ENCODE measurements at places on chromosomes 2 and 18.

DNA sequence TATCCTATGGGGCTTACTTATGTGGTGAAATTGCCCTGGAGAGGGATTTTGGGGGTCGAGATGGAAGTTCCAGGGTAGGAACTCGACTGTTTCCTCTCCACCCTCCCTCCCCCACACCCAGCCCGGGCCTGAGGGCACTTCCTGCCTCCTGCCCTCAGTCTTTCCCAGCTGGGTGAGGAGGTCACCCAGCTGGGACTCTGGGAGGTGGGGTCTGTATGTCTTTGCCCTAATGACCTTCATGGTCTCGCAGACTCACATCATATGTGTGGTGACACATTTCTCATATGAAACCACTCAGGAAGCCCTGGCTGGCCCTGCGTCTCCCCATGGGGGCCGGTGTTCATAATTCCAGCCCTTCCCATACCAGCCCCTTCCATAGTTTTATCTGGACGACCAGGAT lies 12.4 kb downstream of the ATOH8 start:
- DNase-seq, result no peak

DNA sequence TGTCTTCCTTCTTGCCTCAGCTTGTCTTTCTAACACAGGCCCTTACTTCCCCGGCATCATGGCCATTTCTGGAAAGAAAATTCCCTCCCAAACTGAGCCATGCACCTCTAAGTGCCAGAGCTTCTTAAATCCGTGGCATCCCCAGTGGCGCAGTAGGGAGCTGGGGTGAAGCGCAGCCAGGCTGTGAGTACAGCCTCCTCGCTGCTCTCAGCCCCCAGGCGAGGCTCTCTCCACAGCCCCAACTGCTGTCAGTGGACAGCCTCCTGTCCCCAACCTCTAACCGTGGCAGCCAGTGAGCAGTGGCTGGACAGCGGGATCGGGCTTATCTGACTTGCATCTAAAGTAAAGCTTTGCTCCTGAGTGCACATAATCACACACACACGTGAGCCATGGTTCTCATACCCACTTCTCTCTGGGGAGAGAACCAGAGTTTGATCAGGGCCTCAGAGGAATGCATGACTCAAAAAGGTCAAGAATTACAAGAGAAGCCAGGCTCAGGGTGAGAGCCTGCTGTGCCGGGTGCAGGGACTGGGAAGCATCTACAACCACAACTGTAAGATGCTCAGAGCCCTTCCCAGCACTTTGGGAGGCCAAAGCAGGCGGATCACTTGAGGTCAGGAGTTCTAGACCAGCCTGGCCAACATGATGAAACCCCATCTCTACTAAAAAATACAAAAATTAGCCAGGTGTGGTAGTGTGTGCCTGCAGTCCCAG lies 50.7 kb downstream of the SFXN5 start:
- DNase-seq, result no peak

DNA sequence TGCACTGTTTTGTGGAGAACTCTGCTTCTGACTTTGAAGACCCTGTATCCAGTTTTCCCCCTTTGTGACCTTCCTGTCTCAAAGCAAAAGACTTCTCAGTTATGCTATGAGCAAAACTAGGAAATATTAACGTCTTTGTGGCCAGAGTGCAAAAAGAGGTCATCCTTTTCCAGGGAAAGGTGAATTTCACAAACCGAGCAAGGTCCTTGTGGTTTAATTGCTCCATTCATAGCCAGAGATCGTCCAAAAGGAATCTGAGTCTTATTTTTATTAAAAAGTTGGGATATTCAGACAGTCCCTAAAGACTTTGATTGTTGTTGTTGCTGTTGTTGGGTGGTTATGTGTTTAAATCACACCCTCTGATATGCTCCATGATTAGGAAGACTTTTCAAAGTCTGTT lies 77.4 kb downstream of the NAB1 start:
- DNase-seq, result no peak

GRCh38 chr2:177501186-177501585 lies 108.6 kb downstream of the AGPS start:
- DNase-seq, result no peak

GRCh38 chr2:136378712-136379595 lies 261.0 kb upstream of the CXCR4 start:
- DNase-seq, result peak; percentile 58

DNA sequence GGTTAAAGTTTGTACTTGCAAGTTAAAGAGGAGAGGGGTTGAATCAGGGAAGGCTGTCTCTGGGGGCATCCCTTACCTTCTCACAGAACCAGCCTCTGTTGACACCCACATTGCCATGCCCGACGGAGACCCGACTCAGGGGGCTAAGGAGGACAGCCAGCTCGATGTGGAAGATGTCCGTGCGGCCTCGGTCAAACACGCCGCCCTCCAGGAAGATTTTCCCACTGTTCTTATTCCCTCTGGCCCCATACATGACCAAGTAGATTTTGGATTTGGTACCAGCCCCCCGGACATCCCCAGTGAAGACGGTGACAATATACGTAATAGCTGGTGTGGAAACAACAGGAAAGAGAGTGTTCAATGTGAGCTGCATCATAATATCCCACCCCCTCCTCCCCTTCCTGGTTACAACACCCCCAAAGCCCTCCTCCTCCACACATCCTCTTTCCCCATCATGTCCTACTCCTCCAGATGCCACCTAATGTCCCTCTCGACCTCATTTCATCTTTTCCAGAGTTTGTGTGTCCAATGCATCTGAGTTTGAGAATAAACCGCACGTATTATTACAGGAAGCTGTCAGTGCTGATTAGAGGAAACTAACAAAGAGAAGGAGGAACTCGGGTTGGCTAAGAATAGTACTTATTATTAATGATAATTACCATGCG lies 55.7 kb downstream of the LOXHD1 start:
- DNase-seq, result no peak

DNA sequence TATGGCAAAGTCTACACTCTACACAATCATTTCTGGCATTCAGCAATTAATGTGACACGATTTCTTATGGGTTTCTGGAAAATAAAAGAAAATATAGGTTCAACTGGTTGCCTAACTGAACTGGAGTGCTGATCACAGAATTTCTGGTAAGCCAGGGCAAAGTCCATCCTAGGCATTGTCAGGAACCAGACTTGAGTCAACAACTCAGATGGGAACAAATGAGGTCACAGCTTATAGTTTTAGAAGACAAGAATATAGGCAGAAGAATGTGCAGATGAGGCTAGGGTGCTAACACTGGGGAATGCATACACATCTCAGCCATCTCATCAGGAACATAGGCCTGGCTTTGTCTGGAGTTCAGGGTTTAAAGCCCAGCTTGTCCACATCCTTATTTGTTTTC lies 317.2 kb upstream of the ID2 start:
- DNase-seq, result no peak

GRCh38 chr2:191637182-191638078 lies 40.5 kb upstream of the NABP1 start:
- no peak for DNase-seq

DNA sequence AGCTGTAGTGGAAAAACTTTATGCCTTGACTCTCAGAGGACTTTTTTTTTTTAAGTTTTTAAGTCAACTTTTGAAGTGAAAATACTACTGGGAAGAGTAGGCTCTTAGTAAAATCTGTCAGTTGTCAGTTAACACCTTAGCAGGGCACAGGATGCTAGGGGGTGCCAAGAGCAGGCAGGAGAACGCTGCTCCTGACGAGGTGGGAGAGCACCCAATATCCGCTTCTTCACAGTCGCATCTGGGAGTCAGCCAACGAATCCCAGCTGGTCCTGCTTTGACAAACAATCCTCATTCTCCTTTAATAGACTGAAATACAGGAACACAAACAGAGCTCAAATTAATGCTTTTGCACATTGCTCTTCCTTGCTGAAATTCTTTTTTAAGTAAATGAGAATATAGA lies 709.5 kb upstream of the ACVR2A start:
- no peak for DNase-seq

DNA sequence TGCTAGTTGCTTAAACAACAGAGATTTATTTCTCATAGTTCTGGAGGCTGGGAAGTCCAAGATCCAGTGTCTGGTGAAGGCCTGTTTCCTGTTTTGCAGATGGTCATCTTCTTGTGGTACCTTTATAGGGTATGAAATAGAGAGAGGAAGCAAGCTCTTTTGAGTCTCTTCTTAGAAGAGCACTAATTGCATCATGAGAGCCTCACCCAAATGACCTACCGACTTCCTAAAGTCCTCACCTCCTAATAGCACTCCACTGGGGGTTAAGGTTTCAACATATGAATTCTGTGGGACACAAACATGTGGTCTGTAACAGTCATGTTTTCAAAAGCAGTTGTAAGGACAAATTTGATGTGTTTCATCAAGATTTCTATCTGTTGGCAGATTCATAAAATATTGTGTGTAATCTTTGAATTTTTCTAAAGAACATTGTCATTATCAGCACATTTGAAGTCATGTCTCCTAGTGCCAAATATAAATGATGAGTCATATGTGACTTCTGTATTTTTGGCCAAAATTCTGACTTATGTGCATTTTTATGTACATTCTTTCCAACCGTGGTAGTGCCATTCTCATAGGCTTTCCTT lies 45.3 kb downstream of the CD28 start:
- no peak for DNase-seq

DNA sequence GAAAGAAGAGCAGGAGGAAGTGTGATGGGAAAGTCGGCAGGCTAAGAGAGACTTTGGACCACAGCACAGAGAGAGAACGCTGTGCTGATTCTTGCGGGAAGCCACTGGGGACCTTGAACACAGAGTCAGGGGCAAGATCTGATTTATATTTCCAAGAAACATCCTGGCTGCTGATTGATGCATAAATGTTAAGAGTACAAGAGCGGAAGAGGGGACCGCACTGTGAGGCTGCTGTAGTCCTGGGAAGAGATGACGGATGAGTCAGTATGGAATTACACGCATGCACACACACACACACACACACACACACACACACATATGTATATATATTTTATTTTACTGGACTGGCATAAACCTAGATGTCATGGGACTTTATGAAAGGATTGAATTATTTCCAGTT lies 865.6 kb upstream of the ID2 start:
- no peak for DNase-seq

GRCh38 chr2:8575834-8576423 lies 105.9 kb upstream of the ID2 start:
- no peak for DNase-seq

- no peak for DNase-seq
Observed at GRCh38 chr18:63148449-63149301, 170.9 kb downstream of the BCL2 start.

DNA sequence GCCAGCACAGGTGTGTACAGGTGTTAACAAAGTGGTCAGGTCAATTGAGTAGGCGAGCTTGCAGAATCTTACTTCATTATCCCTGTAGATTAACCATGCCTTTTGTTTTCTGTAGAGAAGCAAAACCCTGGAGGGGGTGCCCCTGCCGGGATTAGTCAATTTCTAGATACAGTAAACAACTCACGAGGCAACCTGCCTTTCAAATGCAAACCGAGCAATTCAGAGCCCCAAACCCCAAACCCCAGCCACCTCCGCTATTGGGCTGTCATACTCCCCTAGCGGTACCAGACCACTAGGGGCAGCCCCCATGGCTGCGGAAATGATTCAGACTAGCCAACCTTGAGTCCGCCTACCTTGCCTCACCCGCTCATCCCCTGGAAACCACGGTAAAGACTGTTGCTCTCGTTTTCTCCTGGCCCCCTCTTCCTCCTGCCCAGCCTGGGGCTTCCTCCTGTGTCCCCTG lies 61.4 kb upstream of the KIF5C start:
- DNase-seq, result no peak

DNA sequence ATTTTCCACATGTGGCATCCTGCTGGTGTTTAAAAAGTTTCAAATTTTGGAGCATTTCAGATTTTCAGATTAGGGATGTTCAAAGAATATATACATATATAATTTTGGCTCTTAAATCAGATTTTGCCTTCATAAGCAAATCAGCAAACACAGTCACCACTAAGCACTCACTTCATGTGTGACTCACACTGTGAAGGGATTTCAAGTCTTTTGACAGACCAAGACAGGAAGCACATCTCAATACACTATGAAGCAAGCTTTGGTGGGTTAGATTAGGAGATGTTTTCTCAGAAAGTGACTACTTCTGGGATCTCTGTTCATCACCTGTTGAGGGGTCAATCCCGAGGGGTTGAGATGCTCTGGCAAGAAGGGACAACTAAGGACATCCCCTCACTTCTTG lies 227.8 kb upstream of the RBBP8 start:
- no peak for DNase-seq

DNA sequence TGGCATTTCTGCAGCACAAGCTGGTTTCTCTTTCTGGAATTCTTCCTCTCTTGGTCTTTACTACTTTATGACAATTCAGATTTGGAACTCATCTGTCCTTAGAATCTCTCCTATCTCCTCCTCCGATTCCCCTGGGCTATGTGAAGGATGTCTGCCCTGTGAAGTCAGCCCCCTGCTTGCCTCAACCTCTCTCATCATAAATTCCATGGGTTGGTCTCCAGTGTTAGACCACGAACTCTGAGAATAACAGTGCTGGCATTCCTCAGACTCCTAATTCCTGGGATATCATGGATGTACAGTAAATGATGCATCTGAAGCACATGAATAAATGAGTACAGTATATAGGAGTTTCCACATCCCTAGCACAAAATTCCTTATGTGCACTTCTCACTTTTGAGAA lies 21.0 kb upstream of the CYRIA start:
- no peak for DNase-seq

- no peak for DNase-seq
Observed at GRCh38 chr18:77004555-77005380, 127.8 kb downstream of the MBP start.

GRCh38 chr2:126669772-126670171 lies 13.8 kb downstream of the GYPC start:
- no peak for DNase-seq

DNA sequence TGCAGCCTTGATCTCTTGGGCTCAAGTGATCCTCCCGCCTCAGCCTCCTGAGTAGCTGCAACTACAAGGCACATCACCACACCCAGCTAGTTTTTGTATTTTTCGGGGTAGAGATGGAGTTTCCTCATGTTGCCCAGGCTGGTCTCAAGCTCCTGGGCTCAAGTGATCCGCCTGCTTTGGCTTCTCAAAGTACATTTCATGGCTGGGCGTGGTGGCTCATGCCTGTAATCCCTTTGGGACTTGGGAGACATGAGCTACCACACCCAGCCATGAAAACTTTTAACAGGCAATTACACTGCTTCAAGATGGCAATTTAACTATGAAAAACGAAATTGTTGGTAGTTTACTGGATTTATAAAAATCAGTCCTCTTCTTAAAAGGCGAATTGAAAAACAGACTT lies 69.7 kb downstream of the MEP1B start:
- no peak for DNase-seq

- no peak for DNase-seq
Observed at GRCh38 chr18:51350081-51350480, 152.6 kb upstream of the MEX3C start.

- no peak for DNase-seq
Observed at GRCh38 chr2:118119158-118119727, 31.0 kb downstream of the INSIG2 start.

DNA sequence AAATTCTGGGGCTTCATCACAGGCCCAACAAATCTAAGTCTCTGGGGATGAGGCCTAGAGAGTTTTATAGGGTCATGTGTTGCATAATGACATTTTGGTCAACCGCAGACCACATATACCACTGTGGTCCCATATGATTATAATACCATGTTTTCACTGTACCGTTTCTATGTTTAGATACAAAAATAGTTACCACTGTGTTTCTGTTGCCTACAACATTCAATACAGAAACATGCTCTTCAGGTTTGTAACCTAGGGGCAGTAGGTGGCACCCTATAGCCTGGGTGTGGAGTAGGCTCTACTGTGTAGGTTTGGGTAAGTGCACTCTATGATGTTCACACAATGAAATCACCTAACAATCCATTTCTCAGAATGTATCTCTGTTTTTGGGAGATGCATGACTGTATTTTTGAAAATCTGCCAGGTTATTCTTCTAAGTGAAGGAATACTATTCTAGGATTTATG lies 485.2 kb downstream of the PTPRM start:
- no peak for DNase-seq

- DNase-seq, result no peak
Observed at GRCh38 chr2:159129269-159129668, 157.2 kb downstream of the WDSUB1 start.
